ENCODE measurements at places on chromosomes 5 and 9. TPM values are rescaled to one million over a fixed set of nuclear protein-coding genes. Genes with fewer than 3 reads are reported as not detected.

The TEX48 gene
- total RNA-seq, result not detected

The CLIC3 gene
- total RNA-seq, result not detected

The ANKRD18B gene
- total RNA-seq, result 1.1 TPM

The ERCC8 gene
- 13.0 TPM for total RNA-seq

The SPATA31E1 gene
- not detected for total RNA-seq

The IRX2 gene
- total RNA-seq, result not detected

The RETREG1 gene
- total RNA-seq, result 11.4 TPM

The HTR4 gene
- total RNA-seq, result not detected

The HMHB1 gene
- not detected for total RNA-seq

The CTXN3 gene
- not detected for total RNA-seq

The CDKN2A gene
- total RNA-seq, result 3.9 TPM

The SHISAL2B gene
- not detected for total RNA-seq

The PFN3 gene
- total RNA-seq, result not detected

The C9orf78 gene
- 70.0 TPM for total RNA-seq

The MSX2 gene
- total RNA-seq, result not detected

The CNTNAP3 gene
- total RNA-seq, result not detected

The ORM2 gene
- not detected for total RNA-seq

The SLC6A18 gene
- total RNA-seq, result not detected

The SLC46A2 gene
- total RNA-seq, result not detected

The SLC6A7 gene
- not detected for total RNA-seq

The SAXO1 gene
- not detected for total RNA-seq

The IL5 gene
- total RNA-seq, result 17.6 TPM

The CCDC180 gene
- total RNA-seq, result 1.1 TPM

The GRM6 gene
- not detected for total RNA-seq

The LCN15 gene
- not detected for total RNA-seq

The NEUROG1 gene
- not detected for total RNA-seq

The GRXCR2 gene
- not detected for total RNA-seq

The PCDHB6 gene
- total RNA-seq, result not detected

The TAF11L5 gene
- not detected for total RNA-seq

The LOX gene
- total RNA-seq, result not detected

The FRMD3 gene
- 0.19 TPM for total RNA-seq

The IRX1 gene
- total RNA-seq, result not detected

The CNTLN gene
- 0.32 TPM for total RNA-seq

The JAKMIP2 gene
- total RNA-seq, result 1.9 TPM

The TRIM41 gene
- total RNA-seq, result 38.6 TPM

The SLC6A3 gene
- total RNA-seq, result 0.08 TPM

The CDH12 gene
- not detected for total RNA-seq

The KIF4B gene
- total RNA-seq, result not detected

Measured in activated CD8-positive, alpha-beta memory T cell treated with anti-CD3 and anti-CD28 coated beads for 36 hours (primary cell).